ENCODE measurements at places on chromosomes 5 and 9.

DNA sequence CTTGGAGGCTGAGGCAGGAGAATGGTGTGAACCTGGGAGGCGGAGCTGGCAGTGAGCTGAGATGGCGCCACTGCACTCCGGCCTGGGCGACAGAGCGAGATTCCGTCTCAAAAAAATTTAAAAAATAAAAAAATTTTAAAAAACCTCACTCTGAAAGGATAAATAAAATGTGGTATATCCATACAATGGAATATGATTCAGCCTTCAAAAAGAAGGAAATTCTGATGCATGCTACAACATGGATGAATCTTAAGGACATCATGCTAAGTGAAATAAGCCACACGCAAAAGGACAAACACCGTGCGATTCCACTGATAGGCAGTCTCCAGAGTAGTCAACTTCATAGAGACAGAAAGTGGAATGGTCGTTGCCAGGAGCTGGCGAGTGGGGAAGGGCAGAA is 8.4 kb downstream of the DBN1 start:
- no peak for DNase-seq

DNA sequence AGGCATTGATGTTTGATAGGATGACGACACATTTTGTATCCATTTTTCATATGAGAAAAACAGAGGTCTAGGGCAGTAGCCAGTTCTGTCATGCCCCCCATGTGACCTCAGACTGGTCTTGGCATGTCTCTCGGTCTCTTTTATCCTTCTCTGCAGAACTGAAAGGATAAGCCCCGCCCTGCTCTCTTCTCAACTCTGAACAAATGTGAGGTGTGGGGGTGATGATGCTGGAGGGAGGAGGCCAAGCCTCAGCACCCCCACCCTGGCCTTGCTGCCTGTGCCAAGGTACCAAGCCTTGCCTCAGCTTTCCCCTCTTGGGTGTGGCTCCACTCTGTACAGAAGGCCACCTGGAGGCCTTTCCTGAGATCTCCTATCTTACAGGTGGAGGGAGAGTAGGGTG is 19.5 kb upstream of the CRB2 start:
- DNase-seq = no peak

GRCh38 chr5:163649514-163649913 is 144.1 kb downstream of the MAT2B start:
- DNase-seq = no peak

DNA sequence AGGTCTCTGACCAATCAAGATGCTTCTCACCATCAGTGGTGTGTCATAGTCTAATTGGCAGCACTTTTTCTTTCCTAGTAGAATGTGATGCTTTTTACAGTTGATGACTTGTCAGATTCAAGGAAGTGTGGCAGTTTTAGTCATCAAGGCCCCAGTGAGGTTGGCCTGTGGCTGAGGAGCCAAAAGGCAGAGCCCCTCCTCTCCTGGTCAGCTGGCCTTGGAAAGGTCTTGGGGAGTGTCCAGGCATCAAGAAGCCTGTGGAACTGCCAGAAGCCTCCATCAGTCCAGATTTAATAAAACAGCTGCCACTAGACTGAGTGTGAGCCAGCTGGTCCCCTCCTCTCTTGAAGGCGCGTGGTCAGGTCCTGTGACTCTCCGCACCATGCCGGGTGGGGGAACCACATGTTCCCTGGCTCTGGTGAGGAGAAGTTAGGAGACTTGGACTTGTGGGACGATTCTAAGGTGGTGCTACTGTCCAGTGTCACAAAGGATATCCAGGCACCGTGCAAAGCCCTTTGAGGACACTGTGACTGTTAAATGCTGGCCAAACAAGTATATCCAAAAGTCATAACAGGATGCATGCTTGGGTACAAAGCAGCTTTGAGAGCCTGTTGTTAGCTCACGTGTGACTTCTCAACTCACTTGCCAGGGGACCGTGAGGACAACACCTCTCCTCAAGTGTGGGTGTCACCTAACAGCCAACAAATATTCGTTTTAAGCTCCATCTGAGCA is 6.1 kb upstream of the ANGPTL2 start:
- DNase-seq = no peak

DNA sequence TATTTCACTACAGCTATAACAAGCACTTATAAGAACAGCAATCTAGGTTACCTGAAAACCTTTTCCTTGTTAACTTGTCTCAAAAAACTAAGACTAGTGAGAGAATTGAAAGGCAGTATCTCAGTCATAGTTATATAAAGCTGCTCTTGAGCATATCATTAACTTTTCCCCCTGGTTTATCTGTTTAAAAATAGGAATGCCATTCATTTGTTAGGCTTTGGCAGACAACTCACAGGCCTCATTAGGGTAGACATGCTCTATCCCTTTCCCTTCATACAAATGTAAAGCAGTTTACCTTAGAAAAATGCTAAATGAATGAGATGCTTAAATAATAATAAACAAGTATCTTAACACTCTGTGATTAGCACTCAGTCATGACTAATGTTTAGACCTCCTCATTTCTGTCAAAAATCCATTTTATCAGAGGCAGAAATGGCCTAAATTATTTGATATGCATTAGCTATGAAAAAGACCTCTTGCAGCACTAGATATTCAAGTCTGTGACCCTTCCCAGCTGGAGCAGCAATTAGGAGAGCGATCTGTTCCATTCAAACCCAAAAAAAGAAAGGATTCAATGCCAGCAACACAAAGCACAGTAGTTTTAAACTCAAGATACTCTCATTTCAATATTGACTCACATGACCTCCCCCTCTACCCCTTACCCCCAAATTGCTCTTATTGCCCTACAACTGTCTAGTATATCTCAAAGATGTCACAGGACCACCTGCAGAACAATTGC is 1578.8 kb upstream of the WWC1 start:
- no peak for DNase-seq

DNA sequence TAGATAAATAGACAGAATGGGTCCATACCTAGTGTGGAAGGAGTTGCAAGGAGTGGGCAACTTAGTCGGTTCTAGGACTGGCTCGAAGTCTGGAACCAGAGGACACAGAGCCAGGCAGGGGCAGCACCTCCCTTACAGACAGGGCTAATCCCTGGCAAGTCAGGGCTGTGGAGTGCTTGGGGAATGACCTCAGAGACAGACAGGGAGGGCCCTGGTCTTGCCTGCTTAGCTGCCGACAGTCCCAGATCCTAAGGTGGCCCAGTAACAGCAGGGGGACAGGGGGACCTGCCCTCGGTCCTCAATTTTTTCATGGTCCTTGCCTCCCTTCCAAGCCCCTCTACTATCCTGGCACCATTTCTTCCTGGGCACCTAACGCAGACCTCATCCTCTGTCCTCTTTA is 222.4 kb upstream of the TNC start:
- no peak for DNase-seq
